ENCODE measurements at places on chromosomes 5 and 9.

- DNase-seq: no peak
These were observed 330.1 kb upstream of the RFX3 start for GRCh38 chr9:3855929-3856328.

DNA sequence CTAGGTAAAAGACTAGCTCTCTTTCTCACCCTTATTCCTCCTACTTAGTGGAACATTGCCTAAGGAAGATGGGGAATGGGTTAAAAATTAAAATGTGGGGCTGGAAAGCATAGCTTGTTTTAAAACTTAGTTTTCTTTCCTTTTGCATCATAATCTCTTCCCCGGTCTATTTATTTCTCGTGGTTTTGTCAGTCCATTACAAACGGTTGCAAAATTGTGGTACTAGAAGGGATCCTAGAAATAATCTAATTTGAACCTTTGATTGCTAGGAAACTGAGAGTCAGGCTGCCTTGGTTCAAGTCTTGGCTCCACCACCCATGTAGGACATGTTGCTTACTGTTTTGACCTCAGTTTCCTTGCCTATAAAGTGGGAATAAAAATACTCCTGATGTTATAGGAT lies 1.3 kb downstream of the IL31RA start:
- DNase-seq: no peak

DNA sequence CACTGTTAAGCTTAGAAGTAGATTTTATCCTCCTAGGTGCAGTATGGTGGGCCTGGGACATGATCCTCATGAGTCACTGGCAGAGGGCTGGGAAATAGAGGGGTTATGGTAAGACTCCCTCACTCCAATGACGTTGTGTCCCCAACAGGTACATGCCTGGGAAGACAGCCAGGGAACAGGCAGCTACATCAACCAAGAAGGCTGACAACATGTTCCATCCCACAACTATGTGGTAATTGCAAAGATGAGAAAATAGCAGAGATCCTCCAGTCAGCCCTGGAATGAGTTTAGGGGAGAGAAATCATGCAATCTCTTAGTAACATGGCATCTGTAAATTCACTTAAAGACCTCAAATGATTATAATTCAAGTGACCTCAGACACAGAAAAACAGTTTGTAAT lies 114.4 kb upstream of the LIFR start:
- DNase-seq: no peak

DNA sequence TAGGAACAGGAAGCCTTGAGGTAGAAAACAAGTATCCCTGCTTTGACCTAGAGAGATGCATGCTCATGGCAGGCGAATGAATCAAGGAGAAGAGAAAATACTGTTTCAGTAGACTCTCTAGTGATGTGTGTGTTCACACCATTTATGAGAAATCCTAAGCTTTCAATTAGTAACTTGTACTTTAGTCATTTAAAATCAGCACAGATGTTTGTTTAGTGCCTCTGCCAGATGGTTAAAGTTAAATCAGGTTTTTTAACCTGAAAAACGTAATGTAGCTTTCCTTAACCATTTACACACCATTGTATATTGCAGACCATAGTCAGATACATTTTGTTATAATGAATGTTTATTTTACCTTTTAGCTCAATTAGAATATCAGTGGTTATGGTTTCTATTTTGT lies 5.0 kb downstream of the TJP2 start:
- no peak for DNase-seq

GRCh38 chr9:81477669-81478068 lies 211.7 kb downstream of the TLE1 start:
- no peak for DNase-seq
